Activated CD8-positive, alpha-beta memory T cell treated with anti-CD3 and anti-CD28 coated beads for 1 hour (primary cell): ENCODE measurements at places on chromosomes 1 and 21.

- DNase-seq = no peak
Observed at GRCh38 chr1:27003745-27004470, 8.7 kb downstream of the TENT5B start.

GRCh38 chr1:89530444-89531089 is 5.9 kb downstream of the LRRC8B start:
- DNase-seq = no peak

DNA sequence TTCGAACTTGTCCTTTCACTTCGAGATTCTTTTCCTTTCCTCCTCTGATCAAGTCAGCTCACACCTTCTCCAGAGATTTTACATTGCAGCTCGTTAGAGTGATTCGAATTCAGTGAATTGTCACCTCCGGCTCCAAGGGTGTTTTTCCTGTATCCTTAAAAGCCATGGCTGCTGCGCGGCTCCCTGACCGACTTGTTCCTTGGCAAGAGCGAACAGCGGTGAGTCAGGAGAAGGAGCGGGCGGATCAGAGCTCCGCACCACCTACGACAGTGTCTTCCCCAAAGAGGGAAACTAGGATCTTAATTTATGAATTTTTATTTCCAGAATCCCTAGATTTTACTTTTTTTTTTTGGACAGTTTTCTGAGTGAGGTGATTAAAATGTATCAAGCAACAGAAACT is 204.4 kb upstream of the ADGRL2 start:
- DNase-seq = no peak

- DNase-seq = no peak
Observed at GRCh38 chr21:29406385-29406784, 107.7 kb downstream of the BACH1 start.

- DNase-seq = no peak
Observed at GRCh38 chr1:69657971-69658370, 90.2 kb downstream of the LRRC7 start.

DNA sequence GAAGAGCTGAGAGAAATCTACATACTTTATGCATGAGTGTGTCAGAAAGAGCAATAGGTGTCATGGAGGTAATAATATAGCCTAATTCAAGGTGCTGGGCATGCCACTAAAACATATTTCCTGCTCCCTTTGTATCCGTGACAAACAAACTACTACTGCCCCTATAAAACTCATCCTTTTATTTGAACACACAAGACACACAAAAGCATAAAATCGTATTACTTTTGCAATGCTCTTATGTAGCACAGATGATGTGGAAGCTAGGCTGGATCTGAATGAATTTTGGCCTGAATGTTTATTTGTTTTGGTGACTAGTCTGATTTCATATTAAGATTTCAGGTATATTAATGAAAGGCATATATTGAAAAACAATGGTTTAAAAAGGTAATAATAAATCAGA is 239.3 kb upstream of the NEGR1 start:
- DNase-seq = no peak

GRCh38 chr1:19514391-19514831 is 29.1 kb upstream of the CAPZB start:
- DNase-seq = no peak

DNA sequence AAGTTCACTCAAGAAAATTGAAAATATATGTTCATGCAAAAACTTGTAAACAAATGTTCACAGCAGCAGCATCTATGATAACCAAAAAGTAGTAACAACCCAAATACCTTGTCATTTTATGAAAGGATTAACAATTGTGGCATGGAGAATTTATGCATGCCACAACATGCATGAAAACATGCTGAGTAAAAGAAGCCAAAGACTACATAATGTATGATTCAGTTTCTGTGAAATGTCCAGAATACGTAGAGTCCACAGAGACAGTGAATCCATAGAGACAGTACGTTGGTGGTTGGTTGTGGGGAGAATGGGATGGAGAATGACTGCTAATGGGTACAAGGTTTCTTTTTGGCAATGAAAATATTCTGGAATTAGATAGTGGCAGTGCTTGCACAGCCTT is 148.7 kb downstream of the MAST2 start:
- no peak for DNase-seq

- no peak for DNase-seq
Observed at GRCh38 chr1:91282695-91283420, 121.8 kb downstream of the HFM1 start.

- no peak for DNase-seq
Observed at GRCh38 chr21:45537746-45538291, 4.4 kb downstream of the SLC19A1 start.

DNA sequence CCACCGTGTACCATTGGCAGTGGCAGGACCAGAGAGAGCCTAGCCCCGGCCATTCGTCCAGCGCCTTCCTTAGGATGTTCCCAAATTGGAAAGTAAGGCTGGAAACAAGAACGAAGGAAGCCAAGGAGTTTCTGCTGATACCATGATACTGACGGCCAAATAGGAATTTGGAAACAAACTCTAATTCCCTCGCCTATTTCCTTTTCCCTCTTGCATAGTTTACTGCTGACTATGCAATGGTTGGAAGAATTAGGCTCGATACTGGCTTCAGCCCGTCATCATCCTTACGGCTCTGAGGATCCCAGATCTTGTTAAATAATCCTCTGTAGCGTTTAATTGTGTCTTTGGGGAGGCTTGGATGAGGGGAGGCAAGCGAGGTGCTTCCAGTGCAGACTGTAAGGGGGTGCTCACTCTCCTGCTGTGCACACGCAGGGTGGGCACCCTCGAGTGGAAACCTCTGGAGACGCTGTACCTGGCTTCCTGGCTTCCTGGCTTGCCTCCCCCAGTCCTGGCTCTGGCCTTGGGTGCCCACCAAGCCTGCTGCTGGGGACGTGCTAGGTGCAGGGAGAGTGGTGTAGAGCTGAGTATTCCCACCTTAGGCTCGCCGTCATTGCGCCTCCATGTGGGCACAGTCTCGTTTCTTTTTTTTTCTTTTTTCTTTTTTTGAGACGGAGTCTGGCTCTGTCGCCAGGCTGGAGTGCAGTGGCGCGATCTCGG is 27.4 kb upstream of the CAMTA1 start:
- DNase-seq = no peak

GRCh38 chr1:102858695-102859094 is 249.6 kb downstream of the COL11A1 start:
- no peak for DNase-seq

GRCh38 chr1:207873055-207873890 is 37.7 kb downstream of the CD34 start:
- no peak for DNase-seq

- no peak for DNase-seq
Observed at GRCh38 chr1:109116286-109116685, 2.4 kb downstream of the ELAPOR1 start.

GRCh38 chr21:45027241-45028196 is 46.9 kb upstream of the ADARB1 start:
- DNase-seq = no peak

DNA sequence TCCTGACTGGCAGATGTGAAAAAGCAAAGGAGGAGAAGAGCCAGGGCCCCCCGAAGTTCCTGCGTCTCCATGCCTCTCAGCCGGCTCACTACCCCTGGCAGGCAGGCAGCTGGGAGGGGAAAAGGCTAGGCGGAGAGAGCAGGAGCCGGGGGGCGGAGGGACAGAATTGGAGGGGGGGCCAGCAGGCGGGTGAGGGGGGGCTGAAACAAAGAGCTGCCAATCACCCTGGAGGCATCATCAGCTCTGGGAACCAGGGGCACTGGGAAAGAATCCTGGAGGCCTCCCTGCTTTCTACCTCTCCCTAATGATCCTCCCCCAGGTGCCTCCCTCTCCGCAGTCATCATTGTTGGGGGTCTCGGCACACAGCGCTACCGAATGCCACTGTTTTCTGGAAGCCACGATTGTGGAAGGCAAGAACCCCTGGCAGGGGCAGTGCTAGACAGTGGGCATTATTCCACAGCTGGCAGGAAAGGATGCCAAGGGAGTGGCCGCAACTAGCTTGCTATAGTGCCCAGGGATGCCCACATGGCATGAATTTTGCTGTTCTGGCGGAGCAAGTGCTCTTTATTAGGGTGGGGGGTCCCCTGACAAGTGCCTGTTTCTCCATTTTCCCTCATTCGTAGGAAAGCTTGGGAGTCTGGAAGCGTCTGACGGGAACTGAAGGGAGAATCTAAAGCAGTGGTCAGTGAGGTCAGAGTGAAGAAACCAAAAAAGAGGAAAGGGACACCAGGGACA is at the start of gene THBS3:
THBS3 (minus strand) TSS at position 92 of the 735 bp plus-strand sequence; CDS start at position 71, 21 bp downstream.
- DNase-seq = no peak

DNA sequence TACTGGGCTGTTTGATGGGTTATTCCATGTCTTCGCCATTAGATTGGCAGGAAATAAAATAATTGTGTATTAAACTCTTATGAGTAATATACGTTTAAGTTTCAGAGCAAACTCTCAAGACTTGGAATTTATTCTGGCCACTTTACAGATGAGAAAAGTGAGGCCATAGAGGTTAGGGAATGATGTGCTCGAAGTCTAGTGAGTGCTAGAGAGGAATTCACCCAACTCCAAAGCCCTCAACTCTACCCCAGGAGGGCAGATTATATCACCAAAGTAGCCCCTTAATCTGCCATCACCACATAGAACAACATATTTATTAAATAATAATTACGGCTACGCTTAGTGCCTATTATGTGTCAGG is 440 bp upstream of the MUL1 start:
- DNase-seq = no peak

- no peak for DNase-seq
Observed at GRCh38 chr1:187417520-187417919, 588.8 kb downstream of the PLA2G4A start.

GRCh38 chr1:22140694-22141093 is 2.2 kb downstream of the WNT4 start:
- DNase-seq = no peak

GRCh38 chr1:187696073-187696472 is 867.3 kb downstream of the PLA2G4A start:
- no peak for DNase-seq

- DNase-seq = no peak
Observed at GRCh38 chr1:232586679-232587078, 43.3 kb downstream of the SIPA1L2 start.

DNA sequence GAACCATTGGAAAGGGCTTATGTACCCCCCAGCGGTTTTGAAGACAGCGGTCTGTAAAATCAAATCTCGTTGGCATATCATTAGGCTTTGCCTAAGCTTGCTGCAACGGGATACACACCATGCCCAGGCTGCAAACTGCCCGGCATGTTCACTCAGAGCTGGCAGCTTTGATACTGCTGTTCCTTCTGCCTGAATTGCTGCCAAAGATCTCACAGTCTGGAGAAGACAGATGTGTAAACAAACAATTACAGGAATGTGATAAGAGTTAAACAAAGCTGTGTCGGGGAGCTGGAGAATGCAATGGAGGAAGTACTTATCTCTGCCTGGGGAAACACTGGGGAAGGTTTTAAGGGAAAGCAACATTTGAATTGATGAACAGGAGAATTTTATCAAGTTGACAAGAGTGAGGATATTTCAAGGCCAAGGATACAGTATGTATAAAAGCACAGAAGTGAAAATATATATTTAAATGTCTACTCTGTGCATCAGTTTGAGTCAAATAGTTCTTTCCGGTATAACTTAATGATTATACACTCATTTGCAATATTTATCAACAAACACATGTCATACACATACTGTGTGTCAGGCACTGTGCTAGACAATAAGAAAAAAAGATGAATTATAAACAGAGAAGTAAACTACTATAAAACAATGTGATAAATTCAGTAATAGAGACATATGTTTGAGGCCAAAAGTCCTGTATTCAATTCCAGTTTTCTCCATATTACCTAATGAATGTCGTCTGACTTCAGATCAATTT is 29.9 kb downstream of the CHML start:
- no peak for DNase-seq

- DNase-seq = no peak
Observed at GRCh38 chr1:27006683-27007082, 6.0 kb downstream of the TENT5B start.

GRCh38 chr21:42308914-42309752 is 6.1 kb downstream of the TFF3 start:
- DNase-seq = no peak

DNA sequence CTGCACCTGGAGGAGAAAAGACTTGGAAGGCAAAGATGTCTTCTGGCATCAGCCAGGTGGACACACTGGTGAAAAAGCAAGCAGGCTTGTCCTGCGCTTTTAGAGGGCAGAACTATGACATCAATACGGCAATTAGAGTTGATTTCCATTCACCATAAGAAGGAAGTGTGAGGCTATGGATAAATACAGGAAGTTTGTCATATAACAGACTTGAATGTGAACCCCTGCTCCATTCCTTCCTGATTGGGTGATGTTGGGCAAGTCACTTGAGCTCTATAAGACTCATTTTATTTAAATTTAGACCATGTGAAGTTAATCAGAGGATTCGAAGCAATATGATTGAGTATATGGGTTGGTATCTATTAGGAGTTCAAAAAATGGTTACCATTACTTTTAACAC is 137.8 kb downstream of the PLPP3 start:
- DNase-seq = no peak

DNA sequence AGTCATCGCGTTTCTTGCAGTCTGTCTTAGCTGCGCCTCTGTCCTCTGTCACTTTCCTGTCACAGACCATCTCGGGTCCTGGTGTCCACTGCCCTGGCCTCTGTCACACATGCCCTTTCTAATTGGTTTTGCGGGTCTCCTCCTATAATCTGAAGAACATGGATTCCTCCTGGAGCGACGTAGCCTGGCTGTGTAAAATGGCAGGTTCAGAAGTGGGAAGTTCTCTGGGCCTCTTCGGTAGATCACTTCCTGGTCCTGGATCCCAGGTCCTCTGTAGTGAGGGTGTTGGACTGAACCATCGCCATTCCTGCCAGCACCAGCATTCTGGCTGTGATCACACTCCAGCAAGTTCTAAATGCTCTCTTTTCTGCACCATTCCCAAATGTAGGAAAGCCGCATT is 857 bp downstream of the FAM3B start:
- DNase-seq = no peak

GRCh38 chr1:107139833-107140702 is 771 bp upstream of the NTNG1 start:
- DNase-seq = no peak

- no peak for DNase-seq
Observed at GRCh38 chr1:112346801-112347350, 49.1 kb upstream of the CTTNBP2NL start.

GRCh38 chr1:1157914-1158710 is 15.6 kb upstream of the TTLL10 start:
- no peak for DNase-seq

- DNase-seq = no peak
Observed at GRCh38 chr1:149845416-149845815, 54.0 kb upstream of the BOLA1 start.

GRCh38 chr1:47189844-47190508 is at the start of gene PDZK1IP1:
PDZK1IP1 (minus strand) TSS chr1:47190036; CDS start chr1:47189932, 104 bp downstream.
- DNase-seq = no peak

GRCh38 chr1:196732526-196732925 is 42.1 kb upstream of the CFHR3 start:
- no peak for DNase-seq

GRCh38 chr21:43943512-43944077 is 68.5 kb upstream of the TRAPPC10 start:
- DNase-seq = no peak

GRCh38 chr1:80639777-80640533 is 1160.8 kb upstream of the ADGRL2 start:
- DNase-seq = no peak

GRCh38 chr1:24191860-24192259 is 4.8 kb upstream of the IFNLR1 start:
- DNase-seq = no peak
